ENCODE measurements at places on chromosomes 12 and 14.

- DNase-seq, result no peak
These were observed 6.4 kb upstream of the ALX1 start for GRCh38 chr12:85273381-85274314.

GRCh38 chr14:102333390-102333789 lies 13.8 kb downstream of the ZNF839 start:
- no peak for DNase-seq

DNA sequence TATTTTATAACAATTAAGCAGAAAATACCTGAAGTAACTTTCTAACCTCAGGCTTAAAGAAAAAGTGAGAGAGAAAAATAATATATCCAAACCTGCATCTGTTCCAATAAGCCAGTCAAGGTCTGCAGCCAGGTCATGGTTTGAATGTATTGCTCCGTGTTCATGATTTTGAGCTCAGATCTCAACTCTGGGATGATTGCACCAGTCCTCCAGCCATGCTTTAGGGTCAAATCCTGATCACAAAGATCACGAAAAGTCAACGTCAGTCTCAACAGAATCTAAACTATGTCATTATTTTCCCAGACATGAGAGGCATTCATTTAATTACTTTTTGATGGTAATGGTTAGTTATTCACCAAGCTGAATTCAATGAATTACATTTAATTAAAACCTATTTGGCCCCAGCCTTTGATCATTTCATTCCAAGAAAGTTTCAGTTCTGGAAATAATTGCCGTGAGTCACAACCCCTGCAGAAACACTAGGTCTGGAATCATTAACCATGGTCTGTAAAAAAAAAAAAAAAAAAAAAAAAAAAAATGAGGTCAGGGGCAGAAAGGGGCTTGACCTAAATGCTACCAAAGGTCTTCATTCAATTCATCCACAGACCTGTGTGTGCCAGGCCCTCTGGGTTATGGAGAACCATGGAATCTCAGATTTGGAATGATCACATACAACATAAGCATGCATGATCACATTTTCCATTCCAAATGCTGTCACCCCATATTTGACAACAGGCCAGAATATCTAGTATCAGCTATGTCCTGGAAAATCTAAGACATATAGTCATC lies 55.6 kb downstream of the NT5DC3 start:
- no peak for DNase-seq

- no peak for DNase-seq
These were observed 21.1 kb upstream of the CERS5 start for GRCh38 chr12:50188241-50188781.

GRCh38 chr12:49026678-49027480 lies 8.3 kb upstream of the PRKAG1 start:
- DNase-seq, result no peak

DNA sequence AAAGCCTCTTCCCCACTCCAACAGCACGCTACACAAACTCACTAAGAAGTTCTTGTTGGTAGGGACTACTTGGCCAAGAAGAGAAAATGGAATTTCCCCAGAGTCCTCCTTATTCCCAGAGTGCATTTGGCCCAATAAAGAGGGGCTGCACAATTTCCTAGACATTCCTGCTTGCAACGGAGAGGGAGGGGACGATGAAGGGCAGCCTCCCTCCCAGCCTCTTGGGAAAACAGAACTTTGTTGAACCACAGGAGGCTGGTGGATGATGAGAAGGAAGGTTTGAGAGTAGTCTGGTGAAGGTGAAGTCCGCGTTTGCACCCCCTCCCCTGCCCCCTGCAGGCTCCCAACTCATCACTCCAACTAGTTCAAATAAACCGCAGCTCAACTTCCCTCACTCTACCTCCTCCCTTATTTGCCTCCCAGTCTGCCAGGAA lies 19.1 kb upstream of the TBX3 start:
- DNase-seq, result no peak

DNA sequence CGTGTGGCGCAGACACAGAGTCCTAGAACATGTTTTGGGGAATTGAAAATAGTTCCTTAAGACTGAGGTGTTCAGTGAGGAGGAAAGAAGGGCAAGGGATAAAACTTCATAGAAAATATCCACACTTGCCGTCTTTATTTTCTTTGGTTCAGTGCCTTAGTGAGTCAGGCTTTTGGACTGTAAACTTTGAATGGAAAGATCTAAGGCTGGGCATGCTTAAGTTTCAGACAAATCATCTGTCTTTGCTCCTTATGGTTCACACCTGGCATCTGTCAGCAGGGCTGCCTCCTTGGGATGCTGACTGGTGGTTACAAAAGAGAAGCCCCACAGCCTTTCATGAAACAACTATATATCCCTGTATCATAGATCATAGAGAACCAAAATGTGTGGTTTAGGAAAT lies 136.3 kb upstream of the PRICKLE1 start:
- no peak for DNase-seq

- no peak for DNase-seq
These were observed 36.3 kb downstream of the PRKAB1 start for GRCh38 chr12:119704065-119704747.

DNA sequence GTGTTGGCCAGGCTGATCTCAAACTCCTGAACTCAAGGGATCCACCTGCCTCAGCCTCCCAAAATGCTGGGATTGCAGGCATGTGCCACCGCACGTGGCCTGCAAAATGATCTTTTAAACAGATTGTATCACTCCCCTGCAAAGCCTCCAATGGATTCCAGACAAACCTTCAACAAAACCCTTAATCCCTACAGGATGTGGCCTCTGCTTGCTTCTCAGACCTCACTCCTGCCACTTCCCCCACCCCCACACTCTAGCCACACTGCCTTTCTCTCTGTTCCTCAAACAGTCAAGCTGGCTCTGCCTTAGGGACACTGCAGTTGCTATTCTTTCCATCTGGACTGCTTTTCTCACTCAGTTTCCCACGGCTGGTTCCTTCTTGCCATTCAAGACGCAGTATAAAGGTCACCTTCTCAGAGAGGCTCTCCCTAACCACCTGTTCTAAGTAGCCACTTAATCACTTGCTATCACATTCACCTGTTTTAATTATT lies 47.3 kb upstream of the TMED10 start:
- peak; percentile 31 for DNase-seq

DNA sequence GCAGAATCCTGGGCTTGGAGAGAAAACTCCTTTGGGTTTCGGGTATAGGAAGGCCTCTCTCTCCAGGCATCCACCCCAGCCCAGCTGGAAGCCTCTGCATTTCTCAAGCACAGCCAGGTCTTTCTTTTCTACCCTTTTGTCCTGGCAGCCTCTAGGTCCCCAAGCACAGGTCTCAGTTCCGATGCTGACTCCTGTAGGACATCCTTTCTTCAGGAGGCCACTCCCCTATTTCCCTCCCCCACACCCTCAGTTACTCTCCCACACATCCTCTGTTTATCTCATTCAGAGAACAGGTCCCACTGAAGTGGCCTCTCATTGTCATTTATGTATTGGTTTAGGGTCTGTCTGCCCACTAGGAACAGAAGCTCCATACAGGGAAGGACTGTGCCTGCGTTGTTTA lies 352.6 kb downstream of the VRK1 start:
- DNase-seq, result no peak

- no peak for DNase-seq
These were observed 192.6 kb upstream of the HMGA2 start for GRCh38 chr12:65631621-65632111.

DNA sequence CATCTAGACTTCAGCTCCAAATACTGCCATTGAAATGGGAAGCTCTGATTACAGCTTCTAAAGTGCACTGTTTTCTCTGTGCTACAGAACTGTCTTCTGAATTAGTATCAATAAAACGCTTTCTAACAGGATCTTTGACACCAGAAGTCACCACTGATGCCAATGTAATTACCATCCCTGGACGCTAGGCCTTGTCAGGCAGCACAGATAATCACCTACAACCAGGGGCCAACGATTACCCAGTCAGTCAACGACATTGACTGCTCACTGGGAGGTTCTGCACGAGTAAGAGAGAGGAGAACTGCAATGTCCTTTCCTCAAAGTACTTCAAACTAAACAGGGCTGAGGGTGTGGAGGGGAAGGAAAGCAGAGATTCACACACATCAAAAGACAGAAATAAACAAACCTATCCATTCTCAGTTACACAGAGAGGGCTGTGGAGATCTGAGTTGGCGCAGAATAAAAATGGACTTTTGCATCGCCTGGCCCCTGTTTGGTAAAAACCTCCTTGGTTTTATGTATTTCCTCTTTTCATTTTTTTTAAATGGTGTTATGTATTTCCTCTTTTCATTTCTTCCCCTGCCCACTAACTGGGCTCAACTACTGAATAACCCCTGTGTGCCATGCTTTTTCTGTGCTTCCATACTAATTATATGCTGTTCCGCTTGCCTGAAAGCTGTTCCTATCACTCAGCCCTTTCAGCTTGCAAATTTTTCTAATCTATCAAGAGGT lies 492.2 kb downstream of the APAF1 start:
- no peak for DNase-seq

- DNase-seq, result peak; percentile 68
These were observed 329.3 kb upstream of the OR4E1 start for GRCh38 chr14:22002860-22003284.

- DNase-seq, result no peak
These were observed 105.4 kb downstream of the FBXL14 start for GRCh38 chr12:1488908-1489381.

GRCh38 chr14:87869619-87870583 lies 123.1 kb downstream of the GALC start:
- DNase-seq, result no peak

DNA sequence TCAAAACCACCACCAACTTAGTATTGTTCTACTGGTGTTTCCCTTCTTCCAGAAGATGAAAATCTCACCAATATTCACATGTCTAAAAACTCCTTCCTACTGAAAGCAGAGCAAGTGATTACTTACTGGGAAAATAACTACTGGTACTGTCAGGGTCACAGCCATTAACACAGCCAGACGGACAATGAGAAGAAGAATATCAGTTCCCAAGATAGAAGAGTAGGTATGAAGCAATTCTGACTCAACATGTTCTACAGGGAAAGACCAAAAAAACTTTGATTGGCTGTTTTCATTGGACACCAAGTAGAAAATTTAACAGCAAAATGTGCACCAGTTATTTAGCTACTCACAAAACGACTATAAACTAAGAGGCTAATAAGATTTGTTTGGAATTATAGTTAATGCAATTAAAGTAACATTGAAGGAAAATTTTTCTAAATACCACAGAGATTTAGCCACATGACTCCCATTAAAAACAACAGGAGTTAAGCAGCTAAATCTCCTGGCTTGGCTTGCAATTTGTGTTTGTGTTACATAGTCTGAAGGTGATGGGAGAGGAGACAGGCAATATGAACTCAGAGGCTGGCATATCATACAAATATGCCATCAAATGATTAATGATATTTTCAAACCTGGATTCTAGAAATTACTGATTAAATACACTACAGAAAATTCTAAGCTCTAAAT lies 9.5 kb downstream of the SLC38A2 start:
- no peak for DNase-seq

DNA sequence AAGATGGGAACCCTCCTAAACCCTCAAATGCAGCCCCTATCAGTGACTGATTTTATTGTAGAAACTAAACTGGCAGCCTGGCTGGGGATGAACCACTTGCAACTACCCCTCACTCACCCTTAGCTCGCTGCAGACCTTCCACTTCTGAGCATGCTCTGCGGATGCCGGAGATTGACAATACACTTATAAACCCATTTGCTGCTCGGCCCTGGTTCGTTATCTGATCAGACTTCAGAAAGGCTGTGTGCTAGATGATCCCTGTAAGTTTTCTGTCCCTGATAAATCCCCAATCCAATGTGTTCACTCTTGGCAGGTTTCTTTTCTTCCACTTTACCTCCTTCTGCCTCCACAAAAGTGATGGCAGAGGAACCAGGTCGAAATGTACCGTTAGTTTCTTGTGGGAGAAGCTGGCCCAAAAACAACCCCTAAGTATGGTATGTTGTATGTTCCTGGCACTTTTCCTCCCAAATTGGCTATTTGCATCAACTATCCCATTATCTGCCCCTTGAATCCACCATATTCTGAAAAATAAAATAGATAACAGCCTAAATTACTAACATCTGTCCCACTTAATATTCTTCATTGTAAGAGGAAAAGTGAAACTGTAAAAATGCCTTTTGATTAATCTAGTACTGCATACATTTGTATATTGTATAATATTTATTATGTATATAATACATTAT lies 18.8 kb downstream of the RPH3A start:
- DNase-seq, result no peak

GRCh38 chr12:81147292-81147919 lies 69.5 kb downstream of the ACSS3 start:
- no peak for DNase-seq

- no peak for DNase-seq
These were observed 1.6 kb downstream of the CCDC63 start for GRCh38 chr12:110848314-110848923.

GRCh38 chr12:115456946-115457689 lies 773.1 kb upstream of the TBX3 start:
- DNase-seq, result no peak

DNA sequence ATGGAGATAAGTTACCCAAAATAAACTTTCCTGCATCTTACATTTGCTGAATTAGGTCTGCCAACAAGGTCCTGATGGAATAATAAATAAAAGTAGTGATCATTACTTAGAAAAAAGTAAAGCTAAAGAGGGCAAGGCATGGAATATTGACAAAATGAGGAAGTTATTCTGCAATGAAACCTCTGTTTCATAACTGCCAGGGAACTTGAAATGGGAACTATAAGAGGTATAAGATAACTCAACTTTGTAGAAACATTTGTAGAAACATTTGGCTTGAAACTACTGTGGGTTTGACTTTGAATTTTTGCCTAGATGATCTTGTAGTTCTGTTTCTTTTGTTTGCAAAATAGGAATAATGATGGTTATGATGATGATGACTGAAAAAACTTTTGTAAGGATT lies 18.7 kb upstream of the YBX3 start:
- peak; percentile 18 for DNase-seq

DNA sequence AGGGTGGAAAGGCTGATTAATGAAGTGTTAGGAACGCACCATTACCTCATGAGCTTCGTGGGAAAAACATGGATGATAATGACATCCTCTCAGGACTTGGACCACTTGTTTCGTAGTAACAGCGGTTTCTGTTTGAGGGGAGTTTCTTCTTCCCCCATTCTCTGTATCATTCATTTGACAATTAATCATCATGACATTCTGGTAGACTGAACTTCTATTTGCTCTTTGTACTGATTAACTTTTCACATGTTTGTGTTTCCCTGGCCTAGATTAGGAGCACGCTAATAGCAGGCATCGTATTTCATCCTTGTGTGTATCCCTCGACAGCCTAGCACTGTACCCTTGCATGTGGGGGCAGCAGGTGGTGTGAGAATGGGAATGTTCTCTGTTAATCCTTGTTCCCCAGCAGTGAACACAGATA lies 8.0 kb downstream of the LRRC74A start:
- DNase-seq, result no peak

- DNase-seq, result no peak
These were observed 8.0 kb downstream of the CLMN start for GRCh38 chr14:95311752-95312151.

DNA sequence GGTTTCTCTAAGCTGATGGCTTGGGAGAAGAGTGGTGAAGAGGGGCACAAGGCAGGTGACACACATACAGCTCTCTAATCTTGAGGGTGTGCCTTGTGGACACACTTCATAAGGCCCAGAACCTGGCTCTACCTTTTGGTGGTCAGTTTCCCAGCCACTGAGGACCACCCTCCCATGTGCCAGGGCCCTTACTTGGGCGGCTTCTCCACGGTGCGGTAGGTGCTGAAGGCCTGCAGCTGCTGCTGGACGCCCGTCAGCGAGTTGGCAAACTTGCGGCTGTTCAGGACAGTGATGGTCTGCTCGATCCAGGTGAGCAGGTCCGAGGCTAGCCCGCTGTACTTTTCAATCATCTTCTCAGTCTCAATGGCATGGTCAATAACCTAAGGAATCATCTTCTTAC lies 80.2 kb downstream of the SPTB start:
- DNase-seq, result no peak

GRCh38 chr14:84541018-84541417 lies 988.9 kb upstream of the FLRT2 start:
- DNase-seq, result no peak
